ENCODE measurements at places on chromosomes 1 and 21.

GRCh38 chr1:37719572-37720195, 27.4 kb downstream of the CDCA8 start:
- DNase-seq, result no peak

DNA sequence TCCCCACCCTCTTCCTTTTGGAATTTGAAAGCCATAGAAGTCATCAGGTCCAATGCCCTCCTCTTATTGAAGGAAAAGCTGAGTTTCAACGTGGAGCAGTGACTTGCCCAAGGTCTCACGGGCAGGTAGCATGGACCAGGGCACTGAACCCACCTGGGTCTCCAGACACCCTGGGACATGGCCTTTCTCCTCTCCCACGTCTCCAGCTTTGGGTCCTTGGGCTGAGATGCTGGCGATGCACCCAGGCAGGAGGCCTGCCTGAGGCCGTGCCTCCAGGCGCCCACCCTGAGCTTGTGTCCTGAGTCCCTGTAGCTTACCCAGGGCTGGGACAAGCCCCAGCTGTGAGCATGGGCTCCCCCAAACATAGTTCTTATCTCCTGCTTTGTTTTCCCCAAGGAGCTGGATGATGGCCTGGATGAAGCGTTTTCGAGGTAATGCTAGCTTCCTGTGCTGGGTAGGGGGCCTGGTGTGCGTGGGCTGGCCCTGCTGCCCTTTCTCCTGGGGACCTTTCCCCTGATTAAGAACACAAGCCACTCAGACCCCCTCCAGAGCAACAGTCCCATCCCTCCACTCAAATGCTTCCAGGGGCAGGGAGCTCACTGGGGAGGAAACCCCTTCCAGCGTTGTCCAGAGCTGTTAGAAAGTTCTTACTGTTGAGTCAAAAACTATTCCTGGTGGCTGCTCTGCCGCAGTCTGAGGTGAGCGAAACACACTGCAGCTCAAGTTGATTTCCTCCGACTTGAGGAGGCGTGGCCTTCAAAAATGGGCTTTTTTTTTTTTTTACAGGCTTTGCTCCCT, 21.6 kb downstream of the LDLRAP1 start:
- DNase-seq, result no peak

DNA sequence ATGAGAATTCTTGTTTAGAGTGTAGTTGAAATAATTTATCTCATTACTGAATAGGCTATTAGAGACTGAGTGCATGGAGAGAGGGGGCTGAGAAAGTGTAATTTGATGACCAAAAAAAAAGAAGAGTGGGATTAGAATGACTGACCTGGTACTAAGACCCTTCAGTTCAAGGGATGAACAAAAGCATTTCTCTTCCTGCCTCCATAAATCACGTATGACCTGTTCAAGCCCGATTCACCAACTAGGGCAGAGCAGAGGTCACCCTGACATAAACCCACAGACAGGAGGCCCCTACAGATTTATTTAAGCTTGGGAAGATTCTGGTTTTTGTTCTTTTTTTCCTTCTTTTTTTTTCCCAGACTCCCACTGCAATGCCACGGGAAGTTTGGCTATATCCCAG, 123.7 kb upstream of the COP1 start:
- DNase-seq, result no peak

GRCh38 chr1:179807691-179808485, 64.8 kb downstream of the FAM163A start:
- DNase-seq, result no peak

GRCh38 chr1:60828944-60829343, 253.4 kb upstream of the NFIA start:
- no peak for DNase-seq

DNA sequence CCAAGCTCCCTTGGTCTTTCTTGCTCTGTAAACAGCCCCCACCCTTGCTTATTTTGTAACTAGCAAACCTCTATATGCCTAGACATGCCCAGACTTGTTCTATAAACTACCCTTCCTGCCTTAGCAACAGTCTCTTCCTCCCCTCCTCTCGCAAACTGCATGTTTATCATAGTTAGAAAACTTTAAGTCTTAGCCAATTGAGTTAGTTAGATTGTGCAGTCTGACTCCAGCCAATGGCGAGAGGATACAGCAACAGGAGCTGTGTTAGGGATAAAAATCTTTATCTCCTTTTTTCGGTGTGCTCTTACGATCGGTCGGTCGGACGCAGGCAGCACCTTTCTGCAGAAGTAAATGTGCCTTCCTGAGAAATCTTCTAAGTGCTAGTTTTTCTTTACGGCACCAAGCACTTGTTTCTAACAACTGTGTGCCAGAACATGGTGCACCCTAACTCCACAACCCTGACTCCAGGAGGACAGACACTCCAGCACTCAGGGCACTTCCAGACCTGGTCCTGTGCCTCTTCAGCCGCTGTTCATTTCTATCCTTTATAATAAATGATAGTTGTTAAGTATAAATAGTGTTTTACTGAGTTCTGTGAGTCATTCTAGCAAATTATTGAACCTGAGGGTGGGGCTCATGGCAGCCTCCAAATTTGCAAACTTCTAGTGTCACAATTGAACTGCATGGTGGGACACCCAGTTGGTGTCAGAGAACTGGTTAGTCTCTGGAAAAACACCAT, 25.7 kb upstream of the GNG4 start:
- DNase-seq, result no peak

- DNase-seq, result no peak
These were observed 16.0 kb upstream of the ZNF496 start for GRCh38 chr1:247347477-247348222.

- no peak for DNase-seq
These were observed 1.2 kb downstream of the GPR52 start for GRCh38 chr1:174448974-174449373.

DNA sequence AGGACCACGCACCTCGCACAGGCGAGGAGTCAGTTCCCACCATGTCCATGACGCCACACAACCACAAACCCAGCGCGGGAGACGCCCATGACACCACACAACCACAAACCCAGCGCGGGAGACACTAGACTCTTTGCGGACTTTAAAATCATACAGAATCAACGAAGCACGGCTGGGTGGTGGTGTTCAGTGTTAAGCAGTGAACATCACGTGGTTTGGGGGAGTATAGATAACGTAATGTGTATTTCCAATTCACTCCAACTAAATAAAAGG, 19.2 kb downstream of the PTTG1IP start:
- no peak for DNase-seq

DNA sequence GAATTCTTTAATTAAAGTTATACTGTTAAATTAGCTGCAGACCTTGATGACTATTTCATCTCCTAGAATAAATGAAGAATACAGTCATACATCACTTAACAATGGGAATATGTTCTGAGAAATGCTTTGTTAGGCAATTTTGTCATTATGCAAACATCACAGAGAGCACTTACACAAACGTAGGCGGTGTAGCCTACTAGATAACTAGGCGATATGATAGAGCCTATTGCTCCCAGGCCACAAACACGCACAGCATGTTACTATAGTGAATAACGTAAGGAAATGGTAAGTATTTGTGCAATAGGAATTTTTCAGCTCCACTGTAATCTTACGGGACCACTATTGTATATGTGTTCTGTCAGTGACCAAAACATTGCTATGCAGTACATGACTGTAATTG, 37.6 kb upstream of the DESI2 start:
- DNase-seq, result no peak

DNA sequence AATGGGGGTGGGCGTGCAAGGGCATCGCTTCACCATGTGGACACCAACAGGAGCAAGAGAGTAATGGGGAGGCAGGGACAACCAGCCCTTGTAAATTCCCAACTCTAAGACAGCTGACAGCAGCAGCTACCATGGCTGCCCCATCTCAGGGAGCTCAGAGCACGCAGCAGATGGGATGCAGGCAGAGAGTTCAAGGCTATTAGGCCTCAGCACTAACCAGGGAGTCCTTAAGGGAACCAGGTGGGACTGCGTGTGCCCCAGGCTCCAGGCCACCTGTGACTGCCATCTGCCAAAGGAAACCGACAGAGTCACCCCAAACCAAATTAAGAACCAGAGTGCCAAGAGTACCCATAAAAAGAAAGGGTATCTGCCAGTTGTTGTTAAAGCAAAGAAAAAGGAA, 33.7 kb upstream of the PRDM2 start:
- DNase-seq, result no peak

DNA sequence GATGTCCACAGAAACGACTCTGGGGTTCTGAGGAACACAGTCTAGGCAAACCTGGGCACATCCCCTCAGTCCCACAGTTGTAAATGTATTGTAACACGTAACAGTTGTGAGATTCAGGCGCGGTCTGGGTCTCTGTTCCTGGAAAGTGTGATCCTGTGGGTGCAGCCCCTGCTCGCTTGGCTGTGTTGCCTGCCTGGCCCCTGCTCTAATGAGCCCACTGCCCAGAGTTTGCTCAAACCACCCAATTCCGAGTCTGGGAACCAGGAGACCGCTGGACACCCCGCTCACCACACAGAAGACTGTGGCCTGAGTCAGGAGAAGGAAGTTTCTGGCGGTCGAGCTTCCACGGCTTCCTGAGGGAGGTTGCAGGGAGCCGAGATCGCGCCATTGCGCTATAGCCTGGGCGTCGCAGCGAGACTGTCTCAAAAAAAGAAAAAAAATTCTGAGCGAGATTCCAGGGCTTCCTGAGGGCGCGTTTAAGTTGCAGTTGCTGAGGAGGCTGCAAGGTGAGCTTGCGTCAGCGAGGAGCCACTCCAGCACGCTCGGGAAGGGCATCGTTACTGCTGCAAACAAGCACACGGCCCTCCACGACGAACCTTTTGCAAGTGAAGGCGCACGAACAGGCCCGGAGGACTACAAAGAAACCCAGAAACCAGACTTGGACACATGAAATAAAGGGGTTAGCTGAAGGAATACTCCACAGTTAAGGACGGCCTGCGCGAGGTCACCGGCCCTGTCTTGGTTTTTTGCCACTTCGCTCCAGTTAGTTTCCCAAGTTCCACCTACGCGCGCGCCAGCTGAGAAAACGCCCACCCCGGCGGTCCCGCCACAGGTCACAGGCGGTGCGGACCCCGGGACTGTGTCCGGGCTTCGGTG, 1.1 kb downstream of the C21orf58 start:
- DNase-seq, result no peak

GRCh38 chr21:34093083-34093482, 19.7 kb downstream of the MRPS6 start:
- DNase-seq, result no peak

DNA sequence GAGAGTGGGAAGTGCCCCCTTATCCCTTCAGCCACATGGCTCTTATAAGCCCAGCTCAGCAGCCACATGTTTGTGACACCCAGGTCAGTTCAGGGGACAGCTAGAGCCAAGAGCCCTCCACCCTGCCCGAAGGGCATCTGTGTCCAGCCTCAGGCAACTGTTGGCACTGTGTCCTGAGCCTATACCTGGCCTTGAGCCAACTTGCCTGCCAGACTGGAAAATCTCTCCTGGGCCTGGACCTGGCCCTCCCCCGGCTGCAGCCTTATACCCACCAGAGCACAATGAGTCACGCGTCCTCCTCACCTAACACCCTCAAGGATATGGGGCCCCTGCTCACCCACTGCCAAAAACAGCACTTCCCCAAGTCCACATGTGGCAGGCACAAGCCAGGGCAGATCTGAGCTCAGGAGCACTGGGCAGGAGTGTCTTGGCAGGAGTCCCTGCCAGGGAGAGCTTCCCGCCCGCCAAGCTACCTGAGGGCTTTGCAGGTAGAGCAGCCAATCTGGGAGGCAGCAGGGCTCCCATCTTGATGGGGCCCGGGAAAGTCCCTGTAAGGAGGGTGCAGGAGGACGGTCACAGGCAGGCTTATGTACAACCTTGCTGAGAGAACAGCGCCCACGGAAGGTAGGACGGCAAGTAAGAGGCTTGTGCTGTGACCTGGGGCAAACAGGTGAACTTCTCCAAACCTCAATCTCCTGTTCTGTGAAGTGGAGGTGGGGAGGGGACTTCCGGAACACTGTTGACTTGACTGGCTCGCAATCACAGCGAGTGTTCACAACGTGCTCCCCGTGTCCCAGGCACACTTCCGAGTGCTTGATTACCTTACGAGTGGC, 19.8 kb upstream of the HSPG2 start:
- DNase-seq, result peak; percentile 28

- no peak for DNase-seq
These were observed 33.8 kb upstream of the NFASC start for GRCh38 chr1:204836856-204837255.

DNA sequence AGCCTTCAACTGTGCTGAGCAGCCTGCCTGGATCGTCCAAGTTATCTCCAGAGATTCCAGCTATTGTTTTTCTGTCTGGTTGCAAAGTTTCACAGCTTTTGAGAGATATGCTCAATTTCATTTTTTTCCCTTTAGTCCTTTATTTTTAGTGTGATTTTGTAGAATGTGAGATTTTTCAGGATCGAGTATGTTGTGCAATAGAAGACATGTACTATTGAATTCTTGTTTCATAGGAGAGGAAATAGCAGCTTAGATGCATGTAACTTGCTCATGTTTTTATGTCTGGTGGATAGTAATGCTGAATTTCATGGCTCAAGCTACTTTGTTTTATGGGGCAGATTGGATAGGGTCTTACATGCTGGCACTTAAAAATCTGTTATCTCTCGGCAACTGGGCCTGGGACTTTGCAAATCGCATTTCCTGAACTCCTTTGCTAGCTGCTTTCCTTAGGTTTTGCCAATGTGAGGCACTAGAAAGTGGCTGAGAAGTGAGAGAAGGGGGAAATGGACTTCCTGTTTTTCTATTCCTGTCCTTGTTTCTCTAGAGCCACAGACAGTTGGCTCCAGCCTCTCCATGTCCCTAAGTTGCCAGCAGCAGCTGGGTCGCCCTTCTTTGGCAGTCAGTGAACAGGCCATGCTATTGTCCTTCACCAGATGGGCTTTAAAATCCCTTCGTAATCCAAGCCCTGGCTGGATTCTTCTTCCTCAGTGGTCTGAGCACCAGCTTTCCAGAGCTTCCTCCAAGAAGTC, 101.4 kb upstream of the PDE4B start:
- no peak for DNase-seq

GRCh38 chr1:200894712-200895442, at the start of gene INAVA:
Gene INAVA, plus strand, starts transcription at chr1:200894900. Its CDS starts 3,501 bp downstream, at chr1:200898401.
- DNase-seq, result no peak

GRCh38 chr1:234141006-234141405, 232.2 kb upstream of the COA6 start:
- no peak for DNase-seq

DNA sequence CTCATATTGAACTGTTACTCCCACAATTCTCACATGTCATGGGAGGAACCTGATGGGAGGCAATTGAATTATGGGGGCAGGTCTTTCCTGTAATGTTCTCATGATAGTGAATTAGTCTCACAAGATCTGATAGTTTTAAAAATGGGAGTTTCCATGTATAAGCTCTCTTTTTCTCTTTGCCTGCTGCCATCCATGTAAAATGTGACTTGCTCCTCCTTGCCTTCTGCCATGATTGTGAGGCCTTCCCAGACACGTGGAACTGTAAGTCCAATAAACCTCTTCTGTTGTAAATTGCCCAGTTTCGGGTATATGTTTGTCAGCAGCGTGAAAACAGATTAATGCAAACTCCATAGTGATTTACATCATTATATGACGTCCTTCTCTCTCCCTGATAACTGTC, 759.7 kb upstream of the RGS18 start:
- no peak for DNase-seq

- DNase-seq, result no peak
These were observed 133.5 kb downstream of the URB2 start for GRCh38 chr1:229759586-229759985.

- DNase-seq, result no peak
These were observed 10.0 kb downstream of the WNT3A start for GRCh38 chr1:228016653-228017355.
